ENCODE measurements at places on chromosomes 6 and 20.

- DNase-seq: peak; percentile 46
Observed at GRCh38 chr6:138528137-138528536, 28.8 kb upstream of the NHSL1 start.

DNA sequence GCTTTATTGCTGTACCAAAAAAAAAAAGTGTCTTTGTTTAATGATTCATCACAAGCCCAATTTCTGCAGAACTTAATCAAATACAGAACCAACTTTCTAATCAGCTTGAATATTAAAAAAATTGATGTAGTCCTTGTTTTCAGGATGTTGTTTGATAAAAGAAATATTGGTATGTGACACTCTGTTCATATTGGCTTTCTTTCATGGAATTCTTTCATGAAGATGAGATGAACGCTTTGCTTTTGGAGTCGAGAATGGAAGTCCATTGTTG is 184.3 kb downstream of the ZNF217 start:
- DNase-seq: no peak

DNA sequence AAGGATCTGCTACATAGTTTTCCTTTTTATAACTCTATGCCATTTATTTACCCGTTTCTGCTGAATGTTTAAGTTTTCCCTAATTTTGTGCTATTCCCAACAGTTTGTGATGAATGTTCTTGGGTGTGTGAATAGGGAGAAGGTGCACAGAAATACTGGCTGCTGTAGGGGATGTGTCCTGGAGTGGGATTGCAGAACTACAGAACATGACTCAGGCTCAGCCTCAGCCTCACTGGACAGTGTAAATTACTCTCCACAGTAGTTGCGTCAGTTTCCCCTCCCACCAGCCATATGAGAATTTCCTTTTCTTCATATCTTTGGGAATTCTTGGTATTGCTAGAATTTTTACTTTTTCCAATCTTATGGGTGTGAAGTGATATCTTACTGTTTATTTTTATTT is 57.0 kb downstream of the SLX4IP start:
- no peak for DNase-seq

GRCh38 chr6:83310046-83310445 is 116.9 kb downstream of the RWDD2A start:
- no peak for DNase-seq

- DNase-seq: no peak
Observed at GRCh38 chr6:106807947-106808611, 166.4 kb downstream of the CD24 start.

DNA sequence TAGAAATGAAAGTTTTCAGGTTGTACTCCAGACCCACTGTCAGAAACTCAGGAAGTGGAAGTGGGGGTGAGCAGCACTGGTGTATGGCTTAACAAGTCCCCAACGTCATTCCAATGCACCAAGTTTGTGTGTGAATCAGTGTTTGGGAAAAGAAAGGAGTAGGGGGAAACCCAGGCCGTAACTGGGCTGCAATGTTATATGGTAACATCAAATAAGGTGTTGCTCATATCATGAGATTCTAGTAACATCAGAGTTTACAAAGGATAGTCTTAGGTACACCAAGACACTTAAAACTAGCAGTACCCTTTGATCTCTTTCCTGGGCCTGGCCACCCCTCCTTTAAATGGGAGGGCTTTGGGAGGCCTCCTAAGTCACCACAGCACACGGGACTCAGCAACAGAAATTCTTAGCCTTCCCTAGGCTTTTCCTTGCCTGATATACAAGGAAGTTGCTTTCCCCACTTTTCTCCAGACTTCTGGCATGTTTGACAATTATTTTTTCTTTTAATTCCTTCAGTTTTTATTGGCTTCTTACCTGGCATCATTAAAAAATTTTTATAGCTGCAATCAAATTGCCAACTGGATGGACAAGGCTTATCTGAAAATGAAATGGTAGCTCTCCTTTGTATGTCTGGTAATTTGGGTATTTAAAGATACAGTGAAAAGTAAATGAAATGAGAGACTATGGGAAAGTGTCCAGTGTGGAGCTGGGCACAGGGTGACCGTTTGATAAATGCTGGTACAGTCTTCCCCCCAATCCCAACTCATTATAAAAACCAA is 15.1 kb downstream of the E2F3 start:
- no peak for DNase-seq

DNA sequence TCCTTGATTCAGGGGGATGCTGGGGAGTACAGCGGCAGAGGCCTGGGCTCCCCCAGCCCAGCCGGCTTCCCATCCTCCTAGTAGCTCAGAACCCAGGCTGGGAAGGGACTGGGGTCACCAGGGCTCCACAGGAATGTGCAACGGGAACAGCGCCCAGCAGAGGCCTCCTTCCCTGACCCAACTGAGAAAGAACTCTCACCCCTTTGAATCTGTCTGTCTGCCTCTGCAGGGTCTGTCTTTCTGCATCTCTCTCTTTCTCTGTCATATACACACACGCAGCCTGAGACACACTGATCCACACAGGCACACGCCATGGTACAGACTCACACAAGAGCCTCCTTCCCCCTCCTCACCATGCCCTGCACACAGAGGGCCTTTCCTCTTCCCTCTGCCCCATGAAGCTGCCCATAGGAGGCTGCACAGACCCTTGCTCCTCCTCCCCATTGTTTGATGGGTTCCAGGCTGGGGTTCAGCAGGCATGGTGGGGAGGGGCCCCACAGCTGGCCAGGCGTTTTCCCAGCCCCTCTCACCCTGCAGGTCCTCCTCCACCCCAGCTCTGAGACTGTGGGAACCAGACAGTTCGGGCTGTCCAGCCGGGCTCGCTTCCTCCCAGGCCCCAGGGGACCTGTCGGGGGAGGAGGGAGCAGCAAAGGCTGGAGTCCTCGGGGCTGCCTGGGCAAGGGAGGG is 2.8 kb downstream of the FOXS1 start:
- DNase-seq: peak; percentile 73

- DNase-seq: peak; percentile 72
Observed at GRCh38 chr6:152750694-152751093, at the start of gene VIP. Gene VIP, plus strand, starts transcription at chr6:152750797. Its CDS starts 1,381 bp downstream, at chr6:152752178.

- DNase-seq: no peak
Observed at GRCh38 chr20:63499338-63499969, 571 bp upstream of the EEF1A2 start.

GRCh38 chr6:46789434-46790354 is 3.5 kb upstream of the MEP1A start:
- DNase-seq: no peak

- DNase-seq: peak; percentile 39
Observed at GRCh38 chr6:142821860-142822259, 123.1 kb downstream of the HIVEP2 start.

- no peak for DNase-seq
Observed at GRCh38 chr6:35508027-35508426, 4.7 kb downstream of the TULP1 start.

GRCh38 chr20:33812908-33813462 is 1.8 kb downstream of the CHMP4B start:
- DNase-seq: no peak

GRCh38 chr20:51423290-51423667 is 119.2 kb downstream of the NFATC2 start:
- no peak for DNase-seq

DNA sequence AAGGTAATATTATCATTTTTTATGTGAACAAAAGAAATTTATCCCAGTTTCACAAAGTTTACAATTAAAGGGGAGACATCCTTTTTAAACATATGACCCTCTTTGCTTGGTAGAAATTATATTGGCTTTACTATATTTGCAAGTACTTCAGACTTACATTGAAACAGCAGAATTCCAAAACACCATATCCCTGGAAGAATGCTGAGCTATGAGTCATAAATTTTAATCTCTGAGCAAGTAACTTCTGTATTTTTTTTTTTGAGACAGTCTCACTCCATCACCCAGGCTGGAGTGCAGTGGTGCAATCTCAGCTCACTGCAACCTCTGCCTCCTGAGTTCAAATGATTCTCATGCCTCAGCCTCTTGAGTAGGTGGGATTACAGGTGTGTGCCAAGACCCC is 240.4 kb downstream of the TBC1D32 start:
- DNase-seq: peak; percentile 32

GRCh38 chr20:31859266-31859997 is 10.9 kb downstream of the DUSP15 start:
- DNase-seq: no peak

DNA sequence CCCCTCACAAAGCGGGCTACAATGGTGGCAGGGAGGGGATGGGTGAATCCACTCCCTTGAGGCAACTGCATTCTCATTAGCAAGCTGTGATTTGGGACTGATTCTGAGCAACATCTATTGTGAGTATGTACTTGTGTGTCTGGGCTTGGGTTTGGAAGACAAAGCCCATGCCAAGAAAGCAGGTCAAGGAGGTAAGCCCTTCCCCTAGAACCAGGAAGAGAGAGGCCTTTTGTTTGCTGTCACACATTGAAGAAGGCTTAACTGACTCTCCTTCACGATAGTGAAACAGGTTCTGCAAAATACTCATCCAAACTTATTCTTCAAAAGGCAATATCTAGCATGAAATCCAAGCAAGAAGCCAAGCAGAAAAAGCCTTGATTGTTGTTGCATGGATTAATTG is 403.1 kb upstream of the ID4 start:
- DNase-seq: no peak

DNA sequence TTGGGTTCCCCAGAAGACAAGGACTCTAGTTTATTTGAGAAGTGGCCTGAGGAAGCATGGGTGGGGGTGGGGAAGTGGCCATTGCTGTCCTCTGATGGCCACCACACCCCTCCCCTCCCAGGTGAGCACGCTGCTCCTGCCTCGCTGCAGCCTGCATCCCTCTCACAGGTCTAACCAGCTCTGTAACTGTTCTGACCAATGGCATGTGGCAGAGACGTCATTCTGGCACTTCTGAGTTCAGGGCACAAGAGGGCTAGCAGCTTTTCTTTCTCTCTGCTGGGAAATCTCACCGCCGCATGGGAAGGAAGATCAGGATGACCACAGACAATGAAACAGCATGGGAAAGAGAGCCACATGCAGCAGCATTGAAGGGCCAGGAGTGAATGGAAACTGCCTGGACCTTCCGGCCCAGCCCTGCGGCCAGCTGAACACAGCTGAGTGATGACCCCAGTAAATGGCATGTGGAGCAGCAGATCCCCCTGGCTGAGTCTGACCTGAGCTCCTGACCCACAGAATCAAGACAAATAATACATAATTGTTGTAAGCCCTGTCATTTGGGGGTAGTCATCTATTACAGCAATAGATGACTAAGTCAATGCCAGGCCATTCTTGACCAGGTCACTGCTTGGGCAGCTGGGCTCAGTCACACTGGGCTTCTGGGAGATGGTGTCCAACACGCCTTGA is 179.8 kb downstream of the LINC00237 start:
- no peak for DNase-seq

DNA sequence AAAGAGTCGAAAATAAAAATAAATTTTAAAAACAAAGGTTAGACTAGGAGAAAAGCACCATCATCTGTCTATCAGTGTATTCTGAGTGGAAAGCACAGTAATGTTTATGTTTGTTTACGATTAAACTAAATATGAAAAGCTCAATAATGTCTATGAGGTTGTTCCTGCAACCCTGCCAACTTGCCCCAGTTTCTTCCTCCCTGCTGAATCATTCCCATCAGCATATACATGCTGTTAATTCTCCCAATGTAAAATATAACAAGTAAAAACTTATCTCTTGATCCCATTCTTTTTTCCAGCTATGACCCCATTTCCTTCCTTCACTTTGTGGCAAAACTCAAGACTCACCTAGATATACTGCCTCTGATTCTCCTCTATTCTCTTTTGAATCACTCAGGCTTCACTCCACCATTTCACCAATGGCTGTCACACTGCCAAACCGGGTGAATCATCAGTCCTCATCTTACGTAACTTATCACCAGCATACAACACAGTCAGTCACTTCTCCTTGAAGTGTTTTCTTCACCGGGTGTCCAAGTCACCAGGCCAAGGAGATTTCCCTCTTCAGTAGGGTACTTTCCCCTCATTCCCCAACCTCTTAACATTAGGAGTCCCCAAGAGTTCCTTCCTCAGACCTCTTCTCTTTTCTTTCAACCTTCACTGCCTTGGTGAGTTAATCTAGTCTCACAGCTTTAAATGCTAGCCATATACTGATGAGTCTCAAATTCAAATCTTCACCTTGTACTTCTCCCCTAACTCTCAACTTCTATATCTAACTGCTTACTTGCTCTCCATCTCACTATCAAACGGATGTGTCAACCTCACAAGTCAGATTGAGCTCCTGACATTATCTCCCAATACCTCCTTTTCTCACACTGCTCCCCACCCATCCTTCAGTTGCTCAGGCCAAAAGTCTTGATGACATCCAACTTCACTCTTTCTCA is 6.2 kb downstream of the TMEM242 start:
- DNase-seq: peak; percentile 92

GRCh38 chr6:40889137-40889832 is 149.7 kb downstream of the UNC5CL start:
- DNase-seq: no peak

DNA sequence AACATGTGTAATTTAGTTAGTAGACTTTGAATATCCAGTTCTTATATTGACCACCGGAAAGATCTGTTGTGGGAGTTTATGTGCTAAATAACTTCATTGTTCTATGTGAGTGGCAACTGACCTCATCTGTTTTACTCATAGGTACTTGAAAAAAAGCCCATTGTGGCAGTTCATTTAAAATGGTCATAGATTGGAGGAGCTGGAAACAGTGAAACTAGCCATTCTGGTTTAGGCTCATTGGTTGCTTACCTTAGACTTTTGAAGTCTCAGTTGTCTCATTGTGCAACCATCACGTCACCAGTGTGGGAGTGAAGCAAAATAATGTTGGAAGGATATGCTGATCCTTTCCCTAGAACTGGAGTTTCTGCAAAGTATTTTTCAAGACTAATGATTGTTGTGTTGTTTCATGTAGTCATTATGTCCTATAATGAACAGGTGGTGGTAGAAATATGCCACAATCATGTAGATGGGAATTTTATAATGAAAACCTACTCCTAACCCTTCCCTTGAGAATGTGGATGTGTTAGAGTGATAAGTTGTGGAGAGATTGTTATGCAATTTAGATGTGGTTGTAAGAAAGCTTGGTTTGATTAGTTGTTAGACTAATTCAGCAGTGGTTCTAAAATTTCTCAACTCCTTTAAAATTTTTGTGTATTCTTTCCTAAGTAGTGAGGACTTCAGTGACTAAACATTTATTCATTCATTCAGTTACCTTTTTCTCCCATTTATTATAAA is 18.3 kb downstream of the DSP start:
- no peak for DNase-seq

DNA sequence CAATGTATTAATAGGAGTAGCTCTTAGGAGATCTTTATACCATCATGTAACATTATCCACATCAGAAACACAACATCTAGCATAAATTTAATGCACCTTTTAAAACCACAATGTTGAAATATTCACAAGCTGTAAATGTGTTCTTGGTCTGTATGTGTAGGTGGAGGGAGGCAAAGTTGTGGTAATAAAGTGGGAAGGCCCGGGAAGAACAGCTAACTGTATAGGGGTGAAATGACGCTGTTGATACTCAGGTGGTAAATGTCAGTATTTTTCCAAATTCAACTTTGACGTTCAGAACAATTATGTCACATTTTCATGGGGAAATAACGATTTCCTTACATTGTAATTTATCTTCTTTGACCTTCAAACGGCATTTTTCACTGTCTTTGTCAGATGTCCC is 146.0 kb upstream of the STMND1 start:
- DNase-seq: no peak

DNA sequence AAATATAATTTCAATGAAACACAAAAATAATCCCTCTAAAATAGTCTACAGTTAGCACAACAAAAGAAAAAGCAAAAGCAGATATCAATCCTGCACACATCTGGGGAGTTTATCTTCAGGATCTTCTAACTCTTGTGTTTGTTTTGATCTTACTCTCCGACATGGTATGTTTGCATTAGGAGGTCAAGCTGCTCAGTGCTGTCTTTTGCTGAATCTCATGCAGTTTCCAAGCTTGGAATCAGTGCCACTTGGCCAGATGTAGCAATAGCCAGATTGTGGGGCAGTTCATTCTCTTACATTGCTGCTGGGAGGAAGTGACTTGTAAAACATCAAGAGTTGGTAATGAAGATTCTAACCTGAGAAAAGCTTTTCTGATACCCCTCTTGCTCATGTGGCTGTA is 29.5 kb downstream of the RIOK1 start:
- DNase-seq: no peak
